SJSA1 (cell line): ENCODE measurements at places on chromosomes 2 and 18. TPM values are rescaled to one million over a fixed set of nuclear protein-coding genes. Genes with fewer than 3 reads are reported as not detected.

The GPR39 gene
- total RNA-seq: 2.1 and 2.6 TPM in 2 replicates

The DSC3 gene
- total RNA-seq: 13.9 and 20.0 TPM in 2 replicates

The APOB gene
- not detected in 2 replicates for total RNA-seq

The CROCC2 gene
- not detected in 2 replicates for total RNA-seq

The CCDC74B gene
- total RNA-seq: 0.34 and 7.2 TPM in 2 replicates

The ITPRIPL1 gene
- 0.50 and 0.55 TPM in 2 replicates for total RNA-seq

The SLC5A7 gene
- total RNA-seq: not detected in 2 replicates

The FKBP1B gene
- 15.1 and 18.2 TPM in 2 replicates for total RNA-seq

The GPR75 gene
- 1.5 and 2.3 TPM in 2 replicates for total RNA-seq

The NAT8 gene
- total RNA-seq: not detected in 2 replicates

The NTSR2 gene
- not detected in 2 replicates for total RNA-seq

The RGPD4 gene
- not detected in 2 replicates for total RNA-seq

The SERPINB5 gene
- total RNA-seq: not detected in 2 replicates

The NIF3L1 gene
- total RNA-seq: 25.3 and 31.7 TPM in 2 replicates

The MAL gene
- not detected in 2 replicates for total RNA-seq

The LRATD1 gene
- total RNA-seq: not detected in 2 replicates

The RAB6C gene
- total RNA-seq: not detected in 2 replicates

The RESP18 gene
- not detected in 2 replicates for total RNA-seq

The TFPI gene
- total RNA-seq: 82.1 and 133 TPM in 2 replicates

GRCh38 chr2:44367591-44367990 is 5.8 kb downstream of the CAMKMT start:
- H3K27ac ChIP-seq: no peak overlapping the region
- no peak overlapping the region for H3K4me3 ChIP-seq
- no peaks in the 10 kb centered on the region for H3K27me3 ChIP-seq
- peaks cover 4% of the 10 kb centered on the region; the same call in 1 of the 2 replicates for H3K4me1 ChIP-seq
- H3K36me3 ChIP-seq: no peaks in the 10 kb centered on the region
- DNase-seq: no peak

DNA sequence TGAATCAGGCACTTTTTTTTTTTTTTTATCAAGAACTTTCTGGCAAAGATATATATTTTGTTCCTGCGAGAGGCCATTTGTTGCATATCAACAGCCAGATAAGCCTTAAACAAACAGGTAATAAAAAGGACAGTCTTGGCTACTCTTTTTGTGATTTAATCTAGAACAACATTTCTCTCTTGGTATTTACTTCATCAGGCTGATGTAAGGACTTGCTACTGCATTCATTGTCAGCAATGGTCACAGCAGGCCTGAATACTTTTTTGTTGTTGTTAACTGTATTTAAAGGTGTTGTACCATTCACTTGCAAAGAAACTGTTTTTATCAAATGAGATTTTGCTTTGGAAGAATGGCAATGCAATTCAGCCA is 683.8 kb downstream of the IRS1 start:
- H3K27me3 ChIP-seq: no peaks in the 10 kb centered on the region
- peak; percentile 20 for DNase-seq
- H3K4me3 ChIP-seq: no peak overlapping the region
- peaks cover 46% of the 10 kb centered on the region for H3K4me1 ChIP-seq
- no peaks in the 10 kb centered on the region for H3K36me3 ChIP-seq
- H3K27ac ChIP-seq: peak overlapping the region; percentile 78

DNA sequence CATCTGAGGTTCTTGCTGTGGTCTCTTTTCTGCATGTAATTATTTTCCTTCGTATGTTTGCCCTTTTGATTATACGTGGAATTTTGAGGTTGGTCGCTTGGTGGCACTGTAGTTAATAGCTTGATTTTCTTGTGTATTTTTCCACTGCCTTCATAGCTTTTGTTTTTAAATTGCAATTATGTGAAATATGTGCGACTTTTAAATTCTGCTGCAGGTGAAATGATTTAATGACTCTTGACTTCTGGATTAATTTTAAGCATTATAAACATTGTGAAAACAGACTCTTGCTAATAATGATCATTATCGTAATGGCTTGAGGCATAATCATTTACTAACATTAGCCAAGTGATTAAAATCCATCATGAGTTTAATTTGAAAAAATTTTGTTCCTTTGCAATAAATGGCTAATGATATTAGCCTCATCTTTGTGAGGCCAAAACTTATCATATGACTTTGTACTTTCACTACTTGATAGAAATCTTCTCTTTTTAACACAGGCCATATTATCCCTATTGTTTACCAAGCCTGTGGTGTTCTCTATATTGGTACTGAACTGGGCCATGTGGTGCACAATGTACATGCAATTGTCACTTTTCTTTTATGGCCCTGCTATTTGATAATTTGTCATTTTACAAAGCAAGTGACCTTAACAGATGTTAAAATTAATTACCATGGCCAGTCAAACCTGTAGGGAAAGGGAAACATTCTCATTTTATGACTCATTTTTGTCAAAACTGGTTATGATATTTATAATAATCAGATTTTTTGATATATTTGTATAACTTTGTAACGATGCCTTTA is 62.8 kb upstream of the NEUROD1 start:
- no peak overlapping the region for H3K4me3 ChIP-seq
- H3K36me3 ChIP-seq: no peaks in the 10 kb centered on the region
- H3K27ac ChIP-seq: no peak overlapping the region
- peak; percentile 72 for DNase-seq

GRCh38 chr2:9440058-9440727 is 16.7 kb downstream of the CPSF3 start:
- DNase-seq: no peak
- H3K4me1 ChIP-seq: peaks cover 25% of the 10 kb centered on the region
- no peak overlapping the region for H3K4me3 ChIP-seq
- H3K27ac ChIP-seq: no peak overlapping the region; the same call in 1 of the 2 replicates
- peaks cover 64% of the 10 kb centered on the region for H3K36me3 ChIP-seq

DNA sequence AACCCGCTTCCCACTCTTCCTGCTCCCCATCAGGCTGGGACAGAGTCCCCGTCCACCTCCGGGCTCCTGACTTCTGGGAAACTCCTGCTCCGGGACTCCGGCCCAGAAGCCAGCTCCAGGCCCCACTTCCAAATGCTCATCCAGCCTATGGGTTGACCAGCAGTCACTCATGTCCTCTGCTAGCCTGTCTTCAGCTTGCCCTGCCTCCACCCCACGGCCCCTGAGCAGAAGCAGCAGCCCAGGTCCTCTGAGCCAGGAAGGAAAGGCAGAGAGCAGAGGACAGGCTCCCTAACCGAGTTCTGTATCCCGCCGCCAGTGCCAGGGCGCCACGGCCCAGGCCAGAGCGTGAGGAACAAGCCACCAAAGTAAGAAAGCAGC is 86.4 kb upstream of the ID2 start:
- no peak overlapping the region for H3K27ac ChIP-seq
- no peaks in the 10 kb centered on the region for H3K36me3 ChIP-seq
- H3K4me1 ChIP-seq: peaks cover 19% of the 10 kb centered on the region
- H3K27me3 ChIP-seq: no peaks in the 10 kb centered on the region
- DNase-seq: no peak

- DNase-seq: no peak
- H3K4me1 ChIP-seq: no peaks in the 10 kb centered on the region
- H3K27me3 ChIP-seq: no peaks in the 10 kb centered on the region
- no peaks in the 10 kb centered on the region for H3K36me3 ChIP-seq
- no peak overlapping the region for H3K27ac ChIP-seq
Measured at GRCh38 chr2:181354626-181355025, 102.6 kb upstream of the ITGA4 start.

GRCh38 chr2:189047171-189047888 is 73.2 kb downstream of the COL3A1 start:
- no peaks in the 10 kb centered on the region for H3K4me1 ChIP-seq
- no peak overlapping the region for H3K4me3 ChIP-seq
- no peak for DNase-seq
- no peaks in the 10 kb centered on the region for H3K27me3 ChIP-seq

GRCh38 chr18:79868168-79868784 is 70.5 kb downstream of the KCNG2 start:
- DNase-seq: peak; percentile 46
- no peaks in the 10 kb centered on the region for H3K4me1 ChIP-seq
- H3K27ac ChIP-seq: no peak overlapping the region
- no peak overlapping the region for H3K4me3 ChIP-seq
- H3K27me3 ChIP-seq: no peaks in the 10 kb centered on the region
- H3K36me3 ChIP-seq: no peaks in the 10 kb centered on the region

GRCh38 chr2:72915907-72916742 is 1.2 kb upstream of the EMX1 start:
- DNase-seq: peak; percentile 42
- peaks cover 100% of the 10 kb centered on the region for H3K27me3 ChIP-seq

- no peaks in the 10 kb centered on the region for H3K36me3 ChIP-seq
- no peak overlapping the region for H3K27ac ChIP-seq
- no peaks in the 10 kb centered on the region for H3K4me1 ChIP-seq
- H3K4me3 ChIP-seq: no peak overlapping the region
- H3K27me3 ChIP-seq: no peaks in the 10 kb centered on the region
- DNase-seq: no peak
Measured at GRCh38 chr2:74262681-74263080, 64.3 kb downstream of the MTHFD2 start.

DNA sequence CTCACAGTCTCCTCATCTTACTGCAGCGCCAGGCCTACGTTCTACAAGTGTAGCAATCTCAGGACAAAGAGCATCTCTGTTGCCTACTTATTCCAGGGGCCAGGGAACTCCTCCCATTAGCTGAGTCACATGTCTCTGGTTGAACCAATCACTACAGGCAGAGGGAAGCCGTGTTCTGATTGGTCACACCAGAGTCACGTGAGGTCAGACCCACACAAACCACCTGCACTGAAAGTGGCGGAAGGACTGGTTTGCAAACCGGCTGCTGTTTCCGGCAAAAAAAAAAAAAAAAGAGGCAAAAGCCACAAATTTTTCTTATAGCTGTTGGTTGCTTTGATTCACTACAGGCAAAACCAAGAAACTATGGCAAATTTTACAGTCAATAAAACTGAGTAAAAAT is 21.9 kb upstream of the USP14 start:
- H3K36me3 ChIP-seq: no peaks in the 10 kb centered on the region
- H3K4me1 ChIP-seq: no peaks in the 10 kb centered on the region
- no peak overlapping the region for H3K27ac ChIP-seq
- H3K4me3 ChIP-seq: no peak overlapping the region
- no peaks in the 10 kb centered on the region for H3K27me3 ChIP-seq

- H3K4me3 ChIP-seq: no peak overlapping the region
- H3K27ac ChIP-seq: no peak overlapping the region
- no peaks in the 10 kb centered on the region for H3K4me1 ChIP-seq
- no peaks in the 10 kb centered on the region for H3K36me3 ChIP-seq
- H3K27me3 ChIP-seq: 0 out of 2 replicates have a peak, but pooled peaks cover 2% of the 10 kb centered on the region
Measured at GRCh38 chr18:35549564-35549963, 32.0 kb upstream of the GALNT1 start.

GRCh38 chr18:10013621-10014543 is 100.1 kb downstream of the VAPA start:
- no peak for DNase-seq
- H3K4me1 ChIP-seq: peaks cover 54% of the 10 kb centered on the region
- H3K36me3 ChIP-seq: no peaks in the 10 kb centered on the region
- no peaks in the 10 kb centered on the region for H3K27me3 ChIP-seq
- H3K27ac ChIP-seq: no peak overlapping the region

- no peaks in the 10 kb centered on the region for H3K36me3 ChIP-seq
- H3K4me1 ChIP-seq: no peaks in the 10 kb centered on the region
- no peak overlapping the region for H3K27ac ChIP-seq
- peak; percentile 37 for DNase-seq
Measured at GRCh38 chr2:210553373-210553772, 3.0 kb upstream of the CPS1 start.

GRCh38 chr18:60372596-60372995 is at the start of gene MC4R:
Gene MC4R, minus strand, starts transcription at chr18:60372775. Its CDS starts 426 bp downstream, at chr18:60372349.
- H3K36me3 ChIP-seq: no peaks in the 10 kb centered on the region
- no peaks in the 10 kb centered on the region for H3K27me3 ChIP-seq
- H3K27ac ChIP-seq: no peak within 1 kb of the TSS

GRCh38 chr2:113218283-113219091 is 44.7 kb downstream of the PSD4 start:
- DNase-seq: no peak
- peaks cover 4% of the 10 kb centered on the region; the same call in 1 of the 2 replicates for H3K4me1 ChIP-seq

DNA sequence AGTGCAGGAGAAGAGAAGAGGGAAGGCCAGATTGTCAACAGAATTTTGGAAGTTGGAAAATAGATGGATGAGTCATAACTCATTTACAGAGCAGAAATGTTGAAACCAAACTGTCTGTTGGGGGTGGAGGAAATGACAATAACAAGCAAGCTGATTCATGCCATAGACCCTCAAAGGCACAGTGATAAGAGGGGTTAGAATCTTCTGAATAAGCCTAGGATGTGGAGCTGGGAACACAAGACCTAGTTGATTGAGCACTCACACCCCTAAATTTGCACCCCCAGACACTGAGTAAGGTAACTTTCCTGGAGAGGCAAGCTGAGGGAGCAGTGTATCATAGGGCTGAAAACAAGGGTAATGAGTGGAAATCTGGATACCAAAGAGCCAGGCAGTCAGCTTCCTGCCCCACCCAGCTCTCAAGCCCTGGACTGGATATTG is 141.4 kb downstream of the SCG2 start:
- peak; percentile 61 for DNase-seq
- H3K4me1 ChIP-seq: peaks cover 21% of the 10 kb centered on the region
- no peaks in the 10 kb centered on the region for H3K27me3 ChIP-seq
- no peaks in the 10 kb centered on the region for H3K36me3 ChIP-seq
- H3K4me3 ChIP-seq: no peak overlapping the region

GRCh38 chr2:34991508-34992274 is 1363.9 kb upstream of the CRIM1 start:
- no peak overlapping the region for H3K27ac ChIP-seq
- H3K36me3 ChIP-seq: no peaks in the 10 kb centered on the region
- DNase-seq: no peak
- H3K4me1 ChIP-seq: no peaks in the 10 kb centered on the region
- H3K4me3 ChIP-seq: no peak overlapping the region
- no peaks in the 10 kb centered on the region for H3K27me3 ChIP-seq

GRCh38 chr2:203934711-203935438 is 1.7 kb upstream of the ICOS start:
- no peak overlapping the region for H3K4me3 ChIP-seq
- H3K36me3 ChIP-seq: no peaks in the 10 kb centered on the region
- H3K27ac ChIP-seq: no peak overlapping the region

DNA sequence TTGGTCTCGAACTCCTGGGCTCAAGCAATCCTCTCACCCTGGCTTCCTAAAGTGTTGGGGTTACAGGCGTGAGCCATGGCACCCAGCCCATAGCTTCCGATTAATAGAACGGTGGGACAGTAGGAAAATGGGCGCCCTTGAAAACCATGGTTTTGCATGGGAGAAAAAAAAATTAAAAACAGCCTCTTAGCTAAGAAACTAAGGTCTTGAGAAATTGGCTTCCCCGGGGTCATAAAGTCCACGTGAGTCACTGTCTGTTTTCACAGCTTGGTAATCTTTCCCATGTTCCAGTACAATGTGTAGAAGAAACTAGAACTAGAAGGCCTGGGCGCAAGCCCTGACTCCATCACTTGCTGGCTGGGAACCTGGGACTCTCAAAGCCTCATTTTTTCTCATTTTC is 20.7 kb downstream of the B3GNT2 start:
- H3K36me3 ChIP-seq: no peaks in the 10 kb centered on the region
- DNase-seq: no peak
- no peaks in the 10 kb centered on the region for H3K27me3 ChIP-seq
- H3K4me3 ChIP-seq: no peak overlapping the region
- no peaks in the 10 kb centered on the region for H3K4me1 ChIP-seq

GRCh38 chr2:231922311-231923009 is 3.7 kb downstream of the NPPC start:
- peaks cover 16% of the 10 kb centered on the region for H3K4me1 ChIP-seq
- no peaks in the 10 kb centered on the region for H3K36me3 ChIP-seq
- H3K4me3 ChIP-seq: no peak overlapping the region
- no peak for DNase-seq
- no peak overlapping the region for H3K27ac ChIP-seq

- no peak for DNase-seq
- H3K4me3 ChIP-seq: no peak overlapping the region
- H3K27me3 ChIP-seq: no peaks in the 10 kb centered on the region
Measured at GRCh38 chr18:45137087-45137419, 456.4 kb downstream of the SETBP1 start.
